ENCODE measurements at places on chromosomes 5 and 9. TPM values are rescaled to one million over a fixed set of nuclear protein-coding genes. Genes with fewer than 3 reads are reported as not detected.

DNA sequence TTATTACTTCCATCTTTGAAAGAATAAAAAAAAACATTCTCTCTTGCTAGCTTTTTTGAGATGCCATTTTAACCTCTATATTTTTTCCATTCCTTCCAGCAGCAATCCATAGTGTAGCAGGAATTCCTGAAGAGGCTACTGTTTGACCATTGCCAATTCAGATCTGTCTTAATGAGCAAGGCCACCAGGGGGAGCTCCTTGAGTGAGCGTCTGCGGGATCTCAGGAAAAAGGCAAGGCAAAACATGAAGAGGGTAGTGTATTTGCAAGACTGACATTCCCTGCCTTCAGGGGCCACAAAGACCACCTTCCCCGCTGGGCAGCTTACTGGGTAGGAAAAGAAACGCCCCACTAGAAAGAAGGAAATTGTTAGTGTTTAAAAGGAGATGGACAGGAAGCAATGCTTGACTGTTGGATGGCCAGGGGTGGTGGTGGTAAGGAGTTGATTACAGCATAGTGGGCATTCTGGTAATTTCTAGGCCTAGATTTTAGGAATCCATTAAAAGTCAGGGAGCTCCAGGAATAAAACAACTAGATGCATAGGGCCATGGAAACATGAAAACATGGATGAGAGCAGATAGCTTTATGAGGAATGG lies 206.6 kb upstream of the HAPLN1 start:
- no peak for DNase-seq

DNA sequence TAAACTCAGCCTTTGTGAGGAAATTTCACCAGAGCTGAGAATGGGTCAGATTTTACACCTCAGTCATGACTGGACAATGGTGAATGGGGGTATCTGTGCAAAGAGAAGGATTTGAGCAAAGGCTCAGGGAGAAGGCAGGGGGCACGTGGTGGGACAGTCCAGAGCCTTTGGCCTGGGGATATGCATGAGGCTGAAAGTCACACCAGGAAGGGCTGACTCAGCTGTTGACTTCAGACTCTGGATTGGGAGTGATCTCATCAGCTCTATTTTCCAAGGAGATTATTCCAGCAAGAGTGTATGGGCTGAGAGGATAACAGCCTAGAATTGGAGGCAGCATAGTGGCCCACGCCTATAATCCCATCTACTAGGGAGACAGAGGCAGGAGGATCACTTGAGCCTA lies 53.6 kb downstream of the SAXO1 start:
- no peak for DNase-seq

DNA sequence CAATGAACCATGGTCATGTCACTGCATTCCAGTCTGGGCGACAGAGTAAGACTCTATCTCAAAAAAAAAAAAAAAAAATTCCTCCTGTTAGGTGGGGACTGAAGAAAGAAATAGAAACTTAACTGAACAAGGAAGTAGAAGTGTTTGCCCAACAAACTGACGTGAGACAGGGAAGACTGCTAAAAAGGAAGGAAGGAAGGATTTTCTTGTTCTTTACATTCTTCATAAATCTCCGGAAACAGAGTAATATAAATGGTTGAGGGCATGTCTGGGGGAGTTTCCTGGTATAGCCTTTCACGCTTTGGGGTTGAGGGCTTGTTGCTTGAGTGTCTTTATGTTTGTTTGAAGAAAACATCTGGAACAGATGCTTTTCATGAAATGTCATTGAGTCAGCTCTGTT lies 3.1 kb downstream of the TOR1B start:
- DNase-seq: no peak

The NUDT2 gene
- 44.8 TPM for polyA plus RNA-seq
